ENCODE measurements at places on chromosomes 5 and 9.

DNA sequence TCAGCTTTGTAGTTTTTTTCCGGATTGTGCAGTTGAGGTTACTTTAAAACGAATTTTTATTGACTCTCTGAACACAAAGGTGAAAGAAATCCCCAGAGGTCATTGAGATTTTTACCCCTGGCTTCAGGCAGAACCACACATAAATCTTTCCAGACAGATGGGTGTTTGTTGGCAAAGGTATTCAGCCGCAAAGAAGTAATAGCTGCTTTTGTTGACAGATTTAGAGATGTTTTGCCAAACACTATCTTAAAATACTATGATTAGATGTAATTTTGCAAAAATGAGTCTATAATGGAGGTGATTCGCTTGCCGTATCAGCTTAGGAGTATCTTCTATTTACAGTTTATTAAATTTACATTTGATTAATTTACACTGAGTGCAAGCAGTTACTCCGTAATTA, 418.3 kb upstream of the CLINT1 start:
- no peak for DNase-seq

- DNase-seq: no peak
Observed at GRCh38 chr5:93425096-93425495, 155.9 kb downstream of the NR2F1-AS1 start.

DNA sequence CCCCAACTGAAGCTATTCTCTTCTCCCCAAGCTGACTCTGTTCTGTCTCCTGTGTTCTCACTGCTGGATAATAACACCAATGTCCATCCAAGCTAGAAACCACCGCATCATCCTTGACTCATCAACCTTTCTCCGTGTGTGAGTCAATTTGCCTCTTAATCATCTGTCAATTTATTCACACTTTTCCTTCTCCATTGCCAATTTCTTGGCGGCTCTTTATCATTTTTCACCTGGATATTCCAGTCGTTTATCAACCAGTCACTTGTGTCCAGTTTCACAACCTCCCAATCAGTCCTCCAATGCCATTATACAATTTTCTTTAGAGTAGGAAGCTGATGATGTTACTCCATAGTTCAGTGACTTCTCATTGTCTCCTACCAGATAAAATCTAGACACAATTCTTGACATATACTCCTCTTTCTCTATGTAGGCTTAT, 45.4 kb upstream of the LIFR start:
- no peak for DNase-seq

DNA sequence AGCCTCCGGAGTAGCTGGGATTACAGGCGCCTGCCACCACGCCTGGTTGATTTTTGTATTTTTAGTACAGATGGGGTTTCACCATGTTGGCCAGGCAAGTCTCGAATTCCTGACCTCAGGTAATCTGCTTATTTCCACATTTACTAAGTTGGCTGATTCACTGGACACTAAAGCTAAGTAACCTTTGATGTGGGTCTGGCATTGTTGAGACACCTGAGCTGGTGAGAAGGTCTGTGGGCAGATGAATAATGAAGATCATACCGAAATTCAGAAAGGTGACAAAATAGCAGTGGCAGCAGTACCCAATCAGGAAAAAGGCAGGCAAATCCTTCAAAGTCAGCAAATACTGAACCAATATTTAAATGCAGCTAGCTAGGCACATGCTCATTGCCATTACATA, 210.6 kb upstream of the ZNF608 start:
- no peak for DNase-seq

DNA sequence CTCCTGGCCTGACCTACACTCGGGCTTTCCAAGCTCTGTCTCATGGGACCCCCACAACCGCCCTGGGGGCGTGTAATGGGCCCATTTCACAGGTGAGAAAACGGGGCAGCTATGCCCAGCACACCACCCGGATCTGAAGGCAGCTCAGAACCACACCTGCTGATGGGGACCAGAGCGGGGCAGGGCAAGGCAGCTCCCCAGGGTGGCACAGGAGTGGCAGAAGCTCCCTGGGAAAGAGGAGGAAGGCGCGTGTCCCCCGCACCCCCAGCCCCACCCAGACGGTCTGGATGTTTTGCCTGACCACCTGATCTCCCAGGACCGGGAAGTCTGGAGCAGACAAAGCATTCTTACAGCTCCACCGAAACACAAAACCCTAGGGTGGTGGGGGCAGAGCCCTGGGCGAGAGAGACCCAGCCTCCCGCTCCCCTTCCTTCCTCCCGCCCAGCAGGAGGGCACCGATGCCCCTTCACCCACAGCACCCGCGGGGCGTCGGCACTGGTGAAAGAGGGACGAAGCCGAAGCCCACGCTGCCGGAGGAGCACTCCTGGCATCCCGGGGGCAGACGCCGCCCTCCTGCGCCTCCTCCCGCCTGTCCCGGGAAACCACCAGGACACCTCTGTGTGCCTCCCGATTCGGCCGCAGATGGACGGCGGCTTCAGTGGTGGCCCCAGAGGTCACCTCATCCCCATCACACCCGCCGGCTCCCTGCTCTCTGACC, 14.5 kb downstream of the NOTCH1 start:
- no peak for DNase-seq

DNA sequence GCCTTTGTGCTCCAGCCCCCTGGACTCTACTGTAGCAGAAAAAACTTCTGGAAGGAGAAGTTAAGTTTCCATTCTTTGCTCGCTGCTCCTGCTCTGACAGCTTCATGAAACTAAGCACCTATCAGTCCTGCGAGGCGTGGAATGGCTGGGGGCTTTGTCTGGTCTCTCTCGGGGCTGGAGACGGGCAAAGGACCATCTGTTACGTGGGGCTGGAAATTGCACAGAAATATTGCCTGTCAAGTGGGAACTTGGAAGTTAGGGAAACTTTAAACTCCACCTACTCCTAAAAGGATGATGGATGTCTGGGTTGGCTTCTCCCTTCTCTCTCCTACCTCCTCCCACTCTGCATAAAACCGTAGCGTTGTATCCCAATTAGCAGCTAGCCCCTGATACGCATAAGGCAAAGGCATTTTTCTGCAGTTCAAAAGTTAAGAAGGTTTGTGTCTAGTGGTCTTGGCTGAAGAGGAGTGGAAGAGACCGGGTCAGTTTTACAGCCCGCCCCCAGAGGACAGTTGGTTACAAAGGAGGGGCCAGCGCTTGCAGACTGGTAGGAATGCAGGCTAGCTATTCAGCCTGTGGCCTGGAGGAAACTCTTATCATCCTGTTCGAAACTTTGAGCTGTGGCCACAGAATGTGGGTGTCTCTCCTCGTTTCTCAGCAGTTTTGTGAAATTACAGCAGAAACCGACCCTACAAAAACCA, 1.3 kb downstream of the FBXL7 start:
- DNase-seq: no peak

Data from glomerular endothelial cell (primary cell).